ENCODE measurements at places on chromosomes 2 and 18.
A peak's percentile ranks its signal among the peaks of the same experiment; 100 is the strongest.

- DNase-seq = no peak
Measured at GRCh38 chr2:241767464-241768250, 9.0 kb upstream of the GAL3ST2 start.

DNA sequence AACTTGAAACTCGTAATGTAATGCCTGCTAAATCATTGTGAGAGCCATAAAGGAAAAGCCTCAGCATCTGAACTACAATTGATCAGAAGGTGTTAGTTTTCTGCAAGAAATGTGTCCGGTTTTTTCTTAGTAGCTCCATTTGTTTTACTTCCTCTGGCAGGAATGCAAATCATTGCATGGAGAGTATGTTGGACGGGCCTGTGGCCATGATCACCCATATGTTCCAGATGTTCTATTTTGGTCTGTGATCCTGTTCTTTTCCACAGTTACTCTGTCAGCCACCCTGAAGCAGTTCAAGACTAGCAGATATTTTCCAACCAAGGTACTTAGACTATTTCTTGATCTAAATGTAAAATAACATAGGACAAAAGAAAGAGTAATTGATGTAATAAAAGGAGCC, 126.6 kb downstream of the DPP4 start:
- no peak for DNase-seq

GRCh38 chr2:101133492-101134100, 17.6 kb downstream of the TBC1D8 start:
- DNase-seq = no peak

- no peak for DNase-seq
Measured at GRCh38 chr2:236317938-236318396, 53.8 kb upstream of the ASB18 start.

DNA sequence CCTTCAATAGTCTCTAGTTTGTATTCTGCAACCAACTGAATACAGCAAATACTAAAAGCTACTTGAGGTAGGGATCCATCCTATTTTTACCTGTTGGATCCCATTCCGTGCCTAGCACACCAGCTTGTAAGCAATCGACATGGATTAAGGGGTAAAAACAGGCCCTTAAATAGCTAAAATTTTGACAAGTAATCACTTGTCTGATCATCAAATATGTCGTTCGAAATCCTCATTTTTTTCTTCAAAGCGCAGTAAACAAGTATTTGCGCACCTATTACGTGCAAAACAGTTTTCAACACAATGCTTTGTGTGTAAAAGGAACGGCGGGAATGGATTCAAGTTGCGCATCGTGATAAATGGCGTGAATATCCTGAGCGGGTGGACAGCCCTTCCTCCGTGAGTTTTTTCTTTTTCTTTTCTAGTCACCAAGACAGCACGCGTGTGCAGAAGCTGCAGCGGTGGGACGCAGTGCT, 1.4 kb upstream of the ACVR2A start:
- no peak for DNase-seq

- DNase-seq = no peak
Measured at GRCh38 chr2:107337209-107337898, 451.4 kb upstream of the ST6GAL2 start.

DNA sequence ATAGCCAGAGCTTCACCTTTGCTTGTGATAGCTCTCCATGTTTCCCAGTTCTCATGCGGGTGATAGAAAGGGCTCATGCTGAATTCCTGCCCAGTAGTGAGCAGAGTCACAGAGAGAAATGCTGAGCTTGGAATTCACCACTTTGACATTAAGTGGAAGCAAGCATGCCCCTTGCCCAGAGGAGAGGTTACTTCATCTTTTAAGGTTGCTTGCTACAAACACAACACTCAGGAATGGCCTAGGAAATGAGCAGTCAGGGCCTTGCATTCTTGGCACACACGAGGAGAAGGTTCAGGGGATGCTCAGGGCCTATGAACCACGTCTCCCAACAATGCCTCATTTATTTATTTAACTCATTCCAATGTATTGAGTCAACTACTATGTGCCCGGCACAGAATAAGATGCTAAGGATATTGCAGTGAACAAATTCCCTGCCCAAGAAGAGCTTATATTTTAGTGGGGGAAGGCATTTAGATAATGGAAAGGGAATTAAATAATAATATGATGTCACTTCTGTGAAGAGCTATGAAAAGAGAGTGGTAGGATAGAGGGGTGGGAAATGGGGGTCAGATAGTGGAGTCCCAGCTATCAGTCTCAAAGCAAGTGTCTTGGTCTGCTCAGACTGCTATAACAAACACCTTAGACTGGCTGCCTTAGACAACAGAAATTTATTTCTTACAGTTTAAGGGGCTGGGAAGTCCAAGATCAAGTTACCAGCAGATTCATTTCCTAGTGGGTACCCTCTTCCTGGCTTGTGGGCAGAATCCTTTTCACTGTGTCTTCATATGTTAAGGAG, 42.1 kb downstream of the DDX18 start:
- peak; percentile 88 for DNase-seq

DNA sequence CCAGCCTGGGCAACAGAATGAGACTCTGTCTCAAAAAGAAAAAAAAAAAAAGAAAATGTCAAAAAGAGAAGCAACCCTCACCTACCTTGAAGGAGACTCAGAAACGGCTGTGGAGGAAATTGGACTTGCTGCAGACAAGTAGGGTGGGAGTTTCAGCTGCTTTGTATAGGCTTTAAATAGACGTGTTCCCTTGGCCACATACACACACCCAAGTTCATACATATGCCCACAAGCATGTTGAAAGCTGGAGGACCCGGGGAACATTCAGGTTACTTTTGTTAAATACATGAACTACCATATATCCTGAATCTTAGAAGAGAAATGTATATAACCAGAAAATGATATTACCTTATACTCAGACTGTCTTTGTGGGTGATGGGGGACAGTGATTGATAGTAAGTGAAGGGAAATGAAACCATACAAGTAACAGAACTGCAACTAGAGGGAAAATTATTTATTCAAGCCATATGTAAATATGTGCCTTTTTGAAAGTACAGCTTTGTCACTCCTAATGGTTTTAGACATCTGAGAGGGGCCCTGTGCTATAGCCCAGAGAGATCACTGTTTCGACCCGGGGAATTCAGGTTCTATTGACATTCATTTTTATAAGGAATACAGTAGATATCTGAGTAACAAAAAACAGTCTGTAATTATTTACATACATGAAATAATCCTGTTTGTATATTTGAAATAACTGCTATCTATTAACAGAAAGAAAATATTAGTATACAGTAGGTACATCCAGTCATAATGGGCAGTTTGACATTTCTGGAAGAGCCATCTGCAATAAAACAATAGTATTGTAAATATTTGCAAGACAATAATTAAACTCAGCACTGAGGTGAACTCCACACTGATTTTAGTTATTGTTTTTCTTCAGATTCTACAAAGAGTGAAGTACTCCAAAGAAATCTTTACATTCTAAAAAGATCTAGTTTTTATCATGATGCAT, 48.0 kb upstream of the TGIF1 start:
- DNase-seq = no peak

- no peak for DNase-seq
Measured at GRCh38 chr2:136448986-136449780, 316.2 kb upstream of the THSD7B start.

DNA sequence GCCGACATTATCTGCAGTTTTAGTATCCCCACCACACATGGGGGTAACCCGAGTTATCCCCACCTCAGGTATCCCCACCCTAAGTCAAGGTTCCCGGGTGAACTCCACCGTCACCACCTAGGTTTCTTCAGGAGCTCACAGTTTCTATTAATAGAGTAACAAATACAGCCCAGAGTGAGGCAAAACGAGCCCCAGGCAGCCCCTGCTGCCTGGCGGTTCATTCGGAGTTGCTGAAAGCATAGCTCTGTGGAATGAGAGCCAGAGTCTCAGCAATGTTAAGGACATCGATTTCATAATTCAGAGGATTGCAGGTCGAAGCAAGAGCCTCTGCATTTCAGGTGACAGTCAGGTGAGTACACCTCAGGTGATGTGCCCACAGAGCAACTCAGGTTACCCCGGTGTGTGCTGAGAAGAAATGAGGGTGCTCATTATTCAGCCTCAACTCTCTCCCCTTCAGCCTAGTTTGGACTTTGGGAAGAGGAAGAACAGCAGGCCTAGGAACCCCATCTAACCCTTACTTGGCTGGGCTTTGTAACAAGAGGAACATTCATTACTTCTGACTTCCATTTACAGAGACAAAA, 10.7 kb downstream of the SATB2 start:
- DNase-seq = no peak

GRCh38 chr2:135256531-135257260, 204.6 kb downstream of the RAB3GAP1 start:
- no peak for DNase-seq

DNA sequence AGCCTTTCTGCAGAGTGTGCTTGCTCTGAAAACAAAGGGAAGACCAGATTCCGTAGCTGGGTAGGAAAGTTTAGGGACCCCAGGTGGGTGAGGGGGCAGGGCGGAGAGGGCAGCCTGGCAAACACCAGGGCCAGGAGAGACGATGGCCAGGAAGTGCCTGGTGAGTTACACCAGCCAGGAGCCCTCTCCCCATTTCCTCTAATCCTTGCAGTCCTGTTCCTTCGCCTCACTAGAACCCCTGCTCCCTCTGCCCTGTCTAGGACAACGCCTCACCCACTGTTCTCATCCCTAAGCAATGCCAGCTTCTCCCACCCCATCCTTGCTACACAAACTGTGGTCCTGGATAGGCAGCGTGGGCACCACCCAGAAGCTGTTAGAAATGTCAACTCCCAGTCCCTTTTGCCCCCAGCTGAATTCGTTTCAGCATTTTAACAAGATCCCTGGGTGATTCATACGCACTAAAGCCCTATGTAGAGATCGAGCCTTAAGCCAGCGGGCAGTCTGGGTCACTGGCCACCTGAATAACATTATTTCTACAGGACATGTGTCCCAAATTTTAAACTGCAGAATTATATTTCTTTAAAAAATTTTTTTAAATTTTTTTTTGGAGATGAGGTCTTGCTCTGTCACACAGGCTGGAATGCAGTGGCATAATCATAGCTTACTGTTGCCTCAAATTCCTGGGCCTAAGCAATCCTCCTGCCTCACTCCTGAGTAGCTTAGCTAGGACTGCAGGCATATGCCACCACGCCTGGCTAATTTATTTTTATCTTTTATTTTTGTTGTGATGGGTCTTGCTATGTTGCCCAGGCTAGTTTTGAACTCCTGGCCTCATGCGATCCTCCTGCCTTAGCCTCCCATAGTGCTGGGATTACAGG, 10.9 kb downstream of the WIPF1 start:
- DNase-seq = no peak

GRCh38 chr2:172791953-172792352, 56.3 kb downstream of the RAPGEF4 start:
- DNase-seq = no peak

DNA sequence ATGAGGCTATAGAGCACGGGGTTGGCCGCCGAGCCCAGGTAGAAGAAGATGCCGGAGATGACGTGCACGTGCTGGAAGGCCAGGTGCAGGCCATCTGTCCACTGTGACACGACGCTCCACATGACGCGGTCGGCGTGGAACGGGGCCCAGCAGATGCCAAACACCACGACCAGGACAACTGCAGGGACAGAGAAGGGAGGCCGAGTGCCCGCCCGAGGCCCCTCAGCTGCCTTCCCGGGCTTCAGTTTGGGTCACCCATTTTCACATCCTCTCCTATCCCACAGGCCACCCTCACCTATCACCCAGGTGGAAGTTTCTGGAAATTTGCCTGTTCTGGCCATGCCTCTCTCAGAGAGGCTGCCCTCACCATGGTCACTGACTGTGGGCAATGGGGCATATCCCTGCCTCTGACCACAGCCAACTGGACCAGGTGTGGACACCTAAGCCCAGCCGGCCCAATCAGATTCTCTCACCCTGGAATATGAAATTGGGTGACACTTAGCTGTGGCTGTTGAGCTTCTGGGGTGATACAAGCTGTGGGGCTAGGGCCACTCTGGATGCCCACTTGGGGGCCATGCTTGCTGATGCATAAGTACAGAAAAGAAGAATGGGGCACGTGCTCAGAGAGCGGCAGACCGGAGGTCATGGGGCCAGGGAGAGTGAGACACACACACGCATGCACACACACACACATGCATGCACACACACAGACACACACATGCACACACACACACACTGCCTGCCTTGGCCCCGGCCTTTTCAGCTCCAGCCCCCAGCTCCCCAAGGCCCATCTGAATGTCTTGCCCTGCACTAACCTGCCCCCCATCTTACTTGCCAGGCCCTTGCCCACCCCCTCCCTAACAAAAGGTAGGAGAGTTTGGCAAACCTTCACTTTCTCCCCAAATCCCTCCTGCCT, 4.7 kb downstream of the NMUR1 start:
- DNase-seq = no peak

DNA sequence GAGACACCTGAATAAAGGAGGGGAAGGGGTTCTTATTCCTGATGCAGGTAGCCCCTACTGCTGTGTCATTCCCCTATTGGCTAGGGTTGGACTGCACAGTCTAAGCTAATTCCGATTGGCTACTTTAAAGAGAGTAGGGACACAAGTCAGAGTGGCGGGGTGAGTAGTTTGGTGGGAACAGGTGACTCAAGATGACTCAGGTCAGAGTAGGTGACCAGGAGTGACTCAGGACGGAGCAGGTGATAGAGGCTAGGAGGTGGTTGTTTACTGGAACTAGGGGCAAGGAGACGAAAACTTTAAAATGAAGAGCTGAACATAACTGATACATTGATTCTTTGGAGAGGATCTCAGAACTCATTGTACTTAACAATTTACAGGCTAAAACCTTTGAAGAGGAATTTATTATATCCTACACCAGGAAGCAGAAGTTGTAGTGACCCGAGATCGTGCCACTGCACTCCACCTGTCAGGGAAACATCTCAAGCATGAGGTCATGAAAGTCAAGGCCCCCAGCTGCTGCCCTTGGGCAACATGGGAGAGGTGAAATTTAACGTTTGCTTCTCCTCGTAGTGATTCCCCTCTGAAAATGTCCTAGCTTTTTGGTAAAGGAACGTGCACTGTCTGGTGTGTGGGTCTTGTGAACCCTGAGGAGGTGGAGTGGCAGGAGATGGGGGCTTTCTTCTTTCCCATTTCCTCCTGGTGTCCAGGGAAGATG, 4.5 kb upstream of the CYP27A1 start:
- no peak for DNase-seq

- peak; percentile 57 for DNase-seq
Measured at GRCh38 chr2:28552045-28552823, 56.4 kb downstream of the PLB1 start.

DNA sequence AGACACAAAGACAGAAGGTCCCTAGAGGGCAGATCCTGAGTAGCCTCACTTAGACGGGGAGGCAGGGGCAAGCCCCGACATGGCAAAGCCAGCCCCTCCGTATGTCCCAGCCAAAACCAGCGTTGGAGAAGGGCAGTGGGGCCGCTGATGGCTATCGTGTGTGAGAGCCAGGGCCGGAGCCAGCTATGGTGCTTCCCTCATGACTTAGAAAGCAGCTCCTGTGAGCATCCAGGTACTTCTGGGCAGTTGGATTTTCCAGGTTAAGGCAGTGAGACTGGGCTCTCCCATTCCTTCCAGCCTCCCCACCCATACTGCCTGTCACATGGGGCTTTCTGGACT, 31.2 kb upstream of the ROCK2 start:
- DNase-seq = no peak

GRCh38 chr2:46481198-46482193, 2.1 kb downstream of the TMEM247 start:
- DNase-seq = peak; percentile 54

GRCh38 chr18:46215902-46216723, 111.9 kb downstream of the HAUS1 start:
- DNase-seq = no peak

- no peak for DNase-seq
Measured at GRCh38 chr2:99504844-99505584, 15.2 kb upstream of the REV1 start.

All from AG08395 (cell line).